ENCODE measurements at places on chromosomes 3 and 15.

GRCh38 chr3:145118303-145118702, 1042.7 kb downstream of the PLOD2 start:
- DNase-seq: no peak

DNA sequence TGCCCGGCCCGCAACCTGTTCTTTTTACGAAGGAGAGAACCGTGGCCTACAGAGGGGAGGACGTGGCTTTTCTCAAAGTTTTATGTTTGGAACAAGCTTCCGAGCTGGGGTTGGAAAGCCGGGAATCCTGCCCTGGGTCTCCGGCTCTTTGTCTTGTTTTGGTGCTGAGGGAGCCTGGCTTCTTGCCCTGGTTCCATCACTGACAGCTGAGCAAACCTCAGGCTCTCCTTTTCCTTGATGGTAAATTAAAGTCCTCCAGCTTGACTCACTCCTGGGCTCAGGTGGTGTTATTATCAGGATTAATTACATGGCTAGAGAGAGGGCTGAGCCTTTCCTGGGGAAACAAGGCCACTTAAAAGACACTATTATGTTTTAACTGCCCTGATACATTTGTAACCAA, 289.5 kb upstream of the RGMA start:
- DNase-seq: no peak

DNA sequence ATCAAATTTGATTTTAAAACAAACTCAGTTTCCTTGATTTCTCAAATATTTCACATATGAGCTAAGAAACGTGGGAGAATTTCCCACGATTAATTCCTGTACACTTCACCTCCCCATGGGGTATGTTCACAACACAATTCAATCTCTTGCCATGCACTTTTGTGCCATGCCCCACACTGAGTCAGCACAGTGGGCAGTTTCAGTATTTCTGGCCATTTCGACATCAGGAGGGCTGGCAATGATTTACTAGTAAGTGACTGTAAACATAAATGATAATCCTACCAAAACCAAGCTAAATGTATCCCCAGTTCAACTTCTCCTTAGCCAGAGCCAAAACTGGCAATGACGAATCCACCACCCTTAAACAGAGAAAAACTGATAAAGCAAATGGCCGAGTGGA, 293.6 kb downstream of the FGF12 start:
- no peak for DNase-seq

DNA sequence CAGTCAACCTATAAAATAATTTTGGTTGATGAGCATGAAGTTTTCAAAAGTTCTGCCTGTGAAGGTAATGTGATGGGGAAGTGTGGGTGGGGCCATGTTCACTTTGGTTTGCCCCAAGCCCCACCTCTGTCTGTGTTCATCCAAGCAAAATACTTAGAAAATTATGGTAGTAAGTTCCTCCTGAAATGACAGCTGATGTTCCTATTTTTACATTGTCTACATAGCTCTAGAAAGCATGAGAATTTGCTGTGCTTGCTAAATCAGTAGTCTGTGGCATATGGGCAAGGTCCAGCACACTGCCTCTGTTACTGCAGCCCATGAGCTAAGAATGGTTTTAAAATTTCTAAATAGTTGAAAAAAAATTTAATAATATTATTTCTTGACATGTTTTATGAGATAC, 21.9 kb upstream of the CP start:
- no peak for DNase-seq

GRCh38 chr3:105599350-105599749, 232.6 kb downstream of the ALCAM start:
- no peak for DNase-seq

- no peak for DNase-seq
Observed at GRCh38 chr3:45981346-45982074, 14.1 kb downstream of the FYCO1 start.

DNA sequence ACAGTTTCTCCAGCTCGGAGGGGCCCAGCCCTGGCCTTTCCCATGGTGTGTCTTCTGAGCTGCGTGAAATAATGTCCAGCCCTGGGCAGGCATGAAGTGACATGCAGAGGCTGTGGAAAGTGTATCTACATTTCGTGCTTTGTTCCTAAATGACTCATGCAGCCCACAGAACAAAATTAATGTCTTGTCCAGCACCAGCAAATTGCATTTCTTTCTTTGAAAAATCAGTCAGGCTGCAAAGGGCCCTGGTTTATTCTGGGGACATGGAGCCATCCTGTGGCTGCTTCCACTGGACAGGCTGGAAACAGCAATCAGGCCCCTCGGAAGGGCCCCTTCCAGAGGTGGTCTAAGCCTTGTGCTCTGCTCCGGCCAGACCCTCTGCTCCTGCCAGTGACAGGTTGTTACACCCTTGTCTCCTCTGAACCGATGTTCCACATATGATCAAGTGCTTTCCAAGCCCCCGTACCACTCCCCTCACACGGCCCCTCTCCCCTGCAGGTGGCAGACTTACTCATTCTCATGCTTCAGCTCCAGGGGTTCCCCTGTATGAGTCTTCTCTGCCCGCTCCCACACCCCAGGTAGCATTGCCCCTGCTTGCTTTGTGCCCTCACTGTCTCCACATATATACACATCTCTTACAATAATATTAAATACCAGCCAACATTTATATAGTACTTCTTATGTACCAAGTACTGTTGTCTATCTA, 33.7 kb downstream of the CRYGS start:
- no peak for DNase-seq

- no peak for DNase-seq
Observed at GRCh38 chr3:157129803-157130466, 30.0 kb downstream of the CCNL1 start.

DNA sequence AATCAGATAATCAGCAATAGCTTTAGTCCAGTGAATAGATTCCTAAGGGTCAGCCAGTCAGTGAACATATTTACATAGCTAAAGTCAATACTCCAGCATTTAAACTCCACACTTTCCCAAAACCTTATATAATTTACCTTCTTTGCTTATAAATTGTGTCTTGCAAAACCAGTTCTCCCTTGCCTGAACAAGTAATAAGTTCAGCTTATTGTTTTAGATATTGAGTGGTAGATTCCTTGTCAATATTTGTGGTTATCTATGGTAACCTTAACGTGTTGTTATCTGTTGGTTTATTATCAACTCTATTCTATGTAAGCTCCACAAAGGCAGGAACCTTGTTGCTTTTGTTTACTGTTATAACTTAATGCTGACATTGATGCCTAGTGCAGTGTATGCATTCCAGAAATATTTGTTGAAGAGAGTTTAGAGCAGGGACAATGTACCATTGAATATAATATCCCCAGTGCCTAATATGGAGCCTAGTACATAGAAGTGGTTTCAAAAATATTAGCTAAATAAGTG, 24.0 kb downstream of the PLSCR5 start:
- no peak for DNase-seq

- DNase-seq: peak; percentile 83
Observed at GRCh38 chr3:42264399-42265058, 1.5 kb downstream of the CCK start.

DNA sequence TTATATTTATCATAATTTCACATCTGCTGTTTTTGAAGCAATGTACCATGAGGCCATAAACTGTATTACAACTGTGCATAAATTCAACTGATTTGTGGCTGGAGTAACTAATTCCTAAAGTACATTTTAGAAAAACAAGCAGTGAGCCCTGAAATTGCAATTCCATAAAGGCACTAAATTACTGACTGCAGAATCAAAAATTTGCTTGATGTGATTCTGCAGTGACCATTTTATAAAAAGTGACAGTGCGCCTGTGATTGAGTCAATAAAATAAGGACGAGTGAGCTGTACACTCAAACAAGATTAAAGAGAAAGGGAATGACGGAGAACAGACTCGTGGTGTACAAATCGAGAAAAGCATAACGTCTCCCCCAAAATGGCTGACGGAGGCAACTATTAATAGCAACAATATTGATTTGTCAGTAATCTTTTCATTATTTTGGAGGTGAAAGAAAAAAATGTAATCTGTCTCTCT, 121.4 kb upstream of the MEIS2 start:
- DNase-seq: no peak

GRCh38 chr3:136860541-136860940, 1.5 kb upstream of the NCK1 start:
- no peak for DNase-seq

- no peak for DNase-seq
Observed at GRCh38 chr3:149352556-149352955, 19.1 kb upstream of the TM4SF18 start.

DNA sequence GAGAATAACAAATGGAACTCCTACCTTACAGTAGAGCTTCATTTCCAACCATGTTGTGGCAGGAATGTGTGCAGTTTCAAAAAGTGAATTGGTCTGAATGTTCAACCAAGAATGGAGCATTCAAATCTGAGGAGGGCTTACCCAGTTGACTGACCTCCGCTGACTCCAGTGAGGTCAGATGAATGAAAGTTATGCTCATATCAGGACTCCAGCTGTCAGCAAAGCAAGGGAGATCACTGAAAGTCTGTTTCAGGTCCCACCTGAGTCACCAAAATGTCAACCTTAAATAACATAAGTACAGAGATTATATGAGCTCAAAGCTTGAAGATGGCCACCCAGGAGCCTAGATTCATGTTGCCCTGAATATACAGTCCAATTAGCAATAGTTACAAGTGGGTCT, 473.5 kb downstream of the RBMS3 start:
- DNase-seq: no peak

GRCh38 chr3:127177226-127177625, 15.7 kb upstream of the PRR23E start:
- no peak for DNase-seq

DNA sequence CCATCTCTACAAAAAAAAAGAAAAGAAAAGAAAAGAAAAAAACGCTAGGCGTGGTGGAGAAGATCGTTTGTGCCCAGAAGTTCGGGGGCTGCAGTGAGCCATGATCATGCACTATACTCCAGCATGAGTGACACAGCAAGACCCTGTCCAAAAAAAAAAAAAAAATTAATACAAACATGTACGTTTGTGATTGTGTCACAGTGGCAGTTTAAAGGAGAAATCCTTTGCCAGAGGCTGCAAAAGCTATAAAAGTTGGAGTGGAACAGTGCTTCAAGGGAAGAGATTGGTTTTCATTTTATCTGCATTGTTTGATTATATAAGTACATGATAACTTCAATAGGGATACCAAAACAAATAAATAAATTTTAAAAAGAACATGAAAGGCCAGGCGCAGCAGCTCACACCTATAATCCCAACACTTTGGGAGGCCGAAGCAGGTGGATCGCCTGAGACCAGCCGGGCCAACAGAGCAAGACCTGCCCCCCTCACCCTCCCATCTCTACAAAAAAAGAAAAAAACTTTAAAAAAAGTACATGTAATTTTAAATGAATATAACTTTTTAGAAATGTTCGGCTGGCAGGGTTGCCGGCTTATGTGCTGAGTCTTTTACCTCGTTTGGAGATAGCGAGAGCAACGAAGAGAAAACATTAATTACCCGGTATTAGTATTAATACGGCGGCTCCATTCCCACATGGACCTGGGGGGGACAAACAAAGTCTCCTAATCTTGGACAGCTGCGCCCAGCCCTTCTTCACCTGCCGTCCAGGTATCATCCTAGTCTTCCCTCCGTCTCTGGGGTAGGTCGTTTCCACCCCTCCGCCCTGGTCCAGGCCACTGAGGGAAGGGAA, 573 bp upstream of the DIS3L start:
- no peak for DNase-seq

DNA sequence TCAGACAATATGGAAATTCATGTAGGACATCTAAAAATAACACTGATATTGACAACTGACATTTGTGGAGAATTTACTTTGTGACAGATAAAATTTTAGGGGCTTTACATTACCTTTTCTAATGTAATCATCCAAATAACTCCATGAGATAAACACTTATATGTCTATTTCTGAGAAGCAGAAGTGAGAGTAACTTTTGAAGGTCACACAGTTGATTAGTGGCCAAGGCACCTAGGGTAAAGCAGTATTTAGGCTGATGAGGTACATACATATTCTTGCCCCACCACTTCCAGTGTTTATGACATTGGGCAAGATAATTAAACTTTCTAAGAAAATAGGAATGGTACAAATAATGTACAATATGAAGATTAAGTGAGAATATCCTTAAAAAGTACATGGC, 248.4 kb downstream of the CPNE4 start:
- no peak for DNase-seq

DNA sequence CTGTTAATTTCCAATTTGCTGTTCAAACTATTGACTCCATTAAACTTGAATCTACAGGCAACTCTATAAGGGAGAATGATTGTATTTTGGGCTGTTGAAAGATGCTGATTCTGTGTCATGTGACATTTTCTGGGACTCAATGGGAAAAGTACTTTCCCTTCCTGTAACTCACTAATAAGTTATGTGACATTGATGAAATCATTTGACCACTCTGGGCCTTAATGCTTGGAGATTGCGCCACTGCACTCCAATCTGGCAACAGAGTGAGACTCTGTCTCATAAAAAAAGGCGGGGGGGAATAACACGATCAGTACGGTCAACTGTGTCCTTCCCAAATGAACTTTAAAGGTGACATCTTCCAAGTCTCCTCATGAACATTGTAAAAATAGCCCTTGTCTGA, 215.2 kb upstream of the SGO1 start:
- no peak for DNase-seq

GRCh38 chr3:114706591-114707232, 412.9 kb downstream of the TIGIT start:
- no peak for DNase-seq

Measured in left lung (tissue), 14 donors.